ENCODE measurements at places on chromosomes 11 and 22. TPM values are rescaled to one million over a fixed set of nuclear protein-coding genes. Genes with fewer than 3 reads are reported as not detected.
A peak's percentile ranks its signal among the peaks of the same experiment; 100 is the strongest.

GRCh38 chr11:120774591-120775386 lies 249.1 kb upstream of the TBCEL start:
- no peak for DNase-seq

- peak; percentile 47 for DNase-seq
These were observed 669 bp downstream of the CDC42EP2 start for GRCh38 chr11:65315204-65315865.

DNA sequence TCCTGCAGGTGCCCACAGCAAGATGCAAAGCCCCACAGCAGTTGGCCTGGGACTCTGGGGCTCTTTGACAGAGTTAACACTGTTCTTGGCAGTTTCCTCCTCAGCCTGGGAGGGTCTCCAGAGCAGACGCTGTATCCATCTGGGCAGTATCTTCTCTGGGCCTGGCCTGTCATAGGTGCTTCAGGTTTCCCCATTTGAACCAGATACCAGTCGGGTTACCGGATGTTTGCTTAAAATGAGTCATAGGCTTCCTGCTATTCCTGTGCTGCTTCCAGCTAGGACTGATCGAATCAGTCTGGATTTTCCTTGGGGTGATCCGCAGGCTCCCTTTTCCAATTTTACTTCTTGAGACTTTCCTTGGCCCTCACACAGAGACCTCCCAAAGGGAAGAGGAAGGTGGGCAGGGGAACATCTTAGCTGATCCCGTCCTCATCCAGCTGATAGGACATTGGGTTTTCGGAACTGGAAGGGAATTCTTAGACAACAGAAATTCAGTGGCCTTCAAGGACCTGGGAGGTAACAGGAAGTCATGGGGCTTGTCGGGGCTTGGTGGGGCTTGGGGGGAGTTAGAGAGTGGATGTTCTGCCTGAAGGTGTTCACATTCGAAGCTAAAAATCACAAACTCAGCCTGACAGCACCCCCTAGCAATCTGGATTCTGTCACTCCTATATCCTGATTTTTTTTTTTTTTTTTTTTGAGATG lies 2.4 kb upstream of the RANGAP1 start:
- no peak for DNase-seq

DNA sequence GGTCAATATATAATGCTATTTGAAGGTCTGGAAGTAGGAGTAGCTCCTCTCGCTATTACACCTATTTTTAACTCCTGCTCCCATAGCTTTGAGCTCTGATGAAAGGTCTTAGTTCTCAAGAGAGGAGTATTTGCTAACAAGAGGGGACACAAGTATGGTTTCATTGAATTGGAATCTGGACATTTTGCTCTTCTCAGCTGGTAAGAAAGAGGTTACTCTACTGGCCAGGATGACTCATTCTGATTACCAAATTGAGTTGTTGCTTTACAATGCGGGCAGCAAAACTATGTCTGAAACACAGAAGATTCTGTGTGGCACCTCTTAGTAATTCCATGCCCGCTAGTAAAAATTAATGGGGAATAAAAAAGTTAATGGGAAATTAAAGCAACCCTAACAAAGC lies 63.6 kb upstream of the EP300 start:
- DNase-seq = no peak

- no peak for DNase-seq
These were observed 22.4 kb upstream of the ARFGAP3 start for GRCh38 chr22:42879371-42880021.

DNA sequence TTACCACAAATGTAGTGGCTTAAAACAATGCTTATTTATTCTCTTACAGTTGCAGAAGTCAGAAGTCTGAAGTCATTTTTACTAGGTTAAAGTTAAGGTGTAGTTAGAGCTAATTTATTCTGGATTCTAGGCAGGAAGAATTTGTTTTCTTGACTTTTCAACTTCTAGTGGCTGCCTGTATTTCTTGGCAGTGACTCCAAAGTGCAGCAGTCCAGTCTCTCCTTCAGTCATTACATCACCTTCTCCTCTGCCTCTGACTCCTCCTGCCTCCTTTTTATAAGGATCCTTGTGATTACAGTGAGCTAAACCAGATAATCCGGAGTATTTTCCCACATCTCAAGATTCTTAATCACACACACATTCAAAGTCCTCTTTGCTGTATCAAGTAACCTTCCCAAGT lies 581.4 kb downstream of the KCNA4 start:
- no peak for DNase-seq

GRCh38 chr22:23192133-23192532 lies 11.8 kb downstream of the BCR start:
- no peak for DNase-seq

DNA sequence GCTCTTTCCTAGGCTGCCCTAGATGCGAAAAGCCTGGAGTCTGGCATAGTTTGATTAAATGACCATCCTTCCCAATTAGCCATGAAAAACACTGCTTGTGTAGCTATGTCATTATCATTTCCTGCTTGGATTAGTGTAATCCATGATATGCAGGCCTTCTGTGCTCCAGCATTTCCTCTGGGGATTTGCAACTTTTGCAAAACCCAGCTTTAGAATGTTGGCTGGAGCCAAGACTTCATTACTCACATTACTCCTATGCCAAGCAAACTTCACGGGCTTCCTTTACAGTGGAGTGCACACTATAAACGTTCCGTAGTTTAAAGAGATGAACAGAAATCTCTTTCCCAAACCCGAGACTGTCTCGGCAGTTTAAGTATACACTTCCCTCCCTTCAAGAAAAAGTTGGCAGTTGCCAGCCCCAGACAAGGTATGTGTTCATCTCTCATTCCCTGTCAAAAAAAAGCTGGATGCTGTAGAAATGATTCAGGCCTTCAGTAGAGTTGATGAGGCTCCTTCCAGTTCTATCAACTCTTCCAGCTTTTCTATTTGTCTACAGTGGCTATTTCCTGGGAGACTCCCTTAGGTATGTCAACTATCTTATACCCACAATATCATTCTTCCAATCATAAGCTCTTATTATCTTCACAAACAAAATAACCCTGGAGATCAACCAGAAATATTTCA lies 180.0 kb downstream of the MAML2 start:
- DNase-seq = no peak

- DNase-seq = no peak
These were observed 7.7 kb downstream of the LHFPL7 start for GRCh38 chr22:24938741-24939341.

DNA sequence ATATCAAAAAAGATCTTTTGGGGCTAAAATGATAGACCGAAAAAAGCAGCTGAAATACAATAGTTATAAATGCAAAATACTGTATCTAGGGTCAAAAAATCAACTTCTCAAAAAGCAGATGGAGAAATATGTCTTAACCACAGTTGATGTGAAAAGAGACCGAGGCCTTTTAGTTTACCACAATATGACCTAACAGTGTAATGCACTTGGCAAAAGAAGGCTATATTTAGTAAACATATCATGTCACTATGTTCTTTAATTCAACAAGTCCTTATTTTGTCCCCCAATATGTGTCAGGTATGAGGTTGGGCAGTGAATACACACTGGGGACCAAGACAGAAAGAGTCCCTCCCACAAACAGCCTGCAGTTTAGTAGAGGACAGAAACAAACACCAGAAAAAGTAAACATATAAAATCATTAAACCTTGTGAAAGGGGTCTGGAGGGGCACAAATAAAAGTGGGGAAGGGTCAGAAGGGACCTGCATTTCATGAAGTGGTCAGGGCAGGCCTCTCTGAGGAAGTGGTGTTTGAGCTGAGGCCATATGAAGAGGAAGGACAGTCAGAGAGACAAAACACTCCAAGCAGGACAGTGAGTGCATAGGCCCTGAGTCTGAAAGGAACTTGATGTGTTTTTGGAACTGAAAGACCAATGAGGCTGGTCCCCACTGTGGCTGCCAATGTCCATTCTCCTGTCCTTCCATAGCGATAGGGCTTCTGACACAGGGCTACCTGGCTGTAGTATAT lies 53.4 kb downstream of the LIF start:
- no peak for DNase-seq

DNA sequence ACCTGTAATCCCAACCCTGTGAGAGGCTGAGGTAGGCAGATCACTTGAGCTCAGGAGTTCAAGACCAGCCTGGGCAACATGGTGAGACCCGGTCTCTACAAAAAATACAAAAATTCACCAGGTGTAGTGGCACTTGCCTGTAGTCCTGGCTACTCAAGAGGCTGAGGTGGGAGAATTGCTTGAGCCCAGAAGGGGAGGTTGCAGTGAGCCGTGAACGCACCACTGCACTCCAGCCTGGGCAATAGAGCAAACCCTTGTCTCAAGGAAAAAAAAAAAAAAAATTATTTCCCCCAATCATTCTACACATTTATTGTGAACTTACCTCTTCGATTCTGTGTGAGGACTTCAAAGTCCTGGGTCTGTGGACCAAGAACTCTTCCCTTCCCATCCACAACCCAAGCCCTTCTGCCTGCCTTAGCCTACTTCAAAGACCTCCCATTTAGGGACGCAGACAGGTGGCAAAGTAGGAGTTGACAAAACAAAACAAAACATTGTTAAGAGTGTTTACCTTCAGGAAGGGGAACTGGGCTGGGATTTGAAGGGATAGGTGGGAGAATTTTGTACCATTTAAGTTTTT lies 3.8 kb upstream of the WEE1 start:
- DNase-seq = no peak

DNA sequence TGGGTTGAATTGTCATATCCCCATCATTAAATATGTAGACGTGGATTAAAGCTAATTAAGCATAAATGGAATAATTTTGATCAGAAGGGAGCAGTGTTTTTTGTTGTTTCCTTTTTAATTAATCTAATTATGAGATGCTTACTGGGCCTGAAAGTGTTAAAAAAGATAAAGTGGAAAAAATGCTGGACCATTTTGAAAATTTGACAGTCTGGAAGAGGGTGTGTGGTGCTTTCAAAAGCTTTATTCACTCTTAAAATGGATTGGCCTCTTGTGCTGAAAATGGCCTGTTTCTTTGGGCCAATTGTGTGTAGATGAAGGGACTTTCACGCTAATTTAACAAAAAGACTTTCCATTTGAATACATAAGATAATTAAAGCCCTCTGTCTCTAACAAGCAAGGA lies 1.8 kb downstream of the TNRC6B start:
- DNase-seq = no peak

- DNase-seq = no peak
These were observed 419.2 kb downstream of the BUD13 start for GRCh38 chr11:116353589-116353988.

GRCh38 chr11:44623341-44623730 lies 57.9 kb downstream of the CD82 start:
- no peak for DNase-seq

GRCh38 chr11:62540804-62541701 lies 5.6 kb downstream of the AHNAK start:
- DNase-seq = no peak

DNA sequence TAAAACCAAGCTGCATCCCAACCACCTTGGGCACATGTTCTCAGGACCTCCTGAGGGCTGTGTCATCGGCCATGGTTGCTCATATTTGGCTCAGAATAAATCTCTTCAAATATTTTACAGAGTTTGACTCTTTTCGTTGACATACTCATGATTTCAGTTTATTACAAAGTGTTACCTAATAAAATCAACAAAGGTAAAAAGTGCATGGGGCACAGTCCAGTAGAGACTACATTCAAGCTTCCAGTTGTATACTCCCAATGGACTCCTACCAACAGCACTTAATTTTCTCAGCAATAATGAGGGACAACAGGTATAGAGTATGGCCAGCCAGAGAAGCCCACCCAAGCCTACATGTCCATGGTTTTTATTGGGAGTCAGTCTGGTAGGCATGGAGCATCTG lies 347.9 kb upstream of the FAT3 start:
- DNase-seq = no peak

DNA sequence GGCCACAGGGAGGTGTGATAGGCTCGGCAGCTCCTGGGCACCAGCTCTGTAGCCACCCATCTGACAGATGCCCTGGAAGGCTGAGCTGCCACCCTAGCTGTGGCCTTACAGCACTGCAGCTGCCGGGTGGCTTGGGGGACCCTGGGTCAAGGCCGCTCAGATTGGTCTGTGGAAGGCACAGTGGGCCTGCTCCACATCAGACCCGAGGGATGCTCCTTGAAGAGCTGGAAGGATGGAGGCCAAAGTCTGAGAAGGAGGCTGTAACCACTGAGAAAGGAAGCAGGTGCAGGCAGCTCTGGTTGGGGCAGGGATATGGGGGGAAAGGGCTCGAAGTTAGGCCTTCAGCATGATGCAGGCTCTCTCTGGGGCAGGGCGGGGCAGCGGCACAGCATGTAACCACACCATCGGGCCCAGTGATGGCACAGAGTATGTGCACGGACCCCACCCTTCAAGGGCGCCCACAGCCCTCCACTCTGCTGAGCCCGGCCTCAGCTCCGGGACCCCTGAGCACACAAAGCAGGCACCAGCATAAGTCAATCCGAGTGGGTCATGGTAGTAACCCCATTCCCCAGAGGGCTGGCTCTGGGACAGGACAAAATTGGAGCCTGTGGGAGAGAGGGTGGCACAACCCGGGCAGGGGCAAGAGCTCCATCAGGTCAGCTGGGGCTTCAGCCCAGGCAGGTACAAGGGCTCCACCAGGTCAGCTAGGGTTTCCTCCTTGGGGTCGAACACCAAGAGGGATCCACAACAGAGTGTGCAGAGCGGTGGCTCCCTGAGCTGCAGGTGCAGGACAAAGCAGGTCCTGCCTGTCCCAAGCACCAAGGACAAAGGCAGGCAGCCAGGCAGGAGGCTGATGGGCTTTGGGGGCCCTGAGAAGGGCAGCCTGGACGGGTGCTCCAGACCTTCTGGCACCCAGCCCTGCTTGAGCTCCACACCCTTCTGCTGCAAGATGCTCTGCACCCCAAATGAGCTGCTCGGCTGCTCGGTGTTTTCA lies 1511.1 kb downstream of the BRD1 start:
- no peak for DNase-seq

GRCh38 chr22:36761553-36762240 lies 14.2 kb downstream of the IFT27 start:
- DNase-seq = no peak

DNA sequence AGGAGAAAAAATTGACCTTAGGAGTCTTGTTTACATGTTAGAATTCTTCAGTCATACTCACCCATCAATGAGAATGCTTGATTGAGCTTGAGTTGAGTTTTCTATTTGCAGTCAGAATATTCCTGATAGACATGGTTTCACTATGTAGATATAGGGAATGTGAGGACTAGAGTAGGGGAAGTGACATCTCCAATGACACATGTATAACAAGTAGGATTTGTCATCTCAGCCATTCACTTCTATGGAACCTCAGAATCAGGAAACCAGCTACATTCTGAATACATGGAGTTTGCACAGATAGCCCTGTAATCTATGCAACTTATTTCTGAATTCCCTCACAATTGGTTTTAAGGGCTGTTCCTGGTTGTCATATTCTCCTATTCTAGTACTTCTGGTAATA lies 20.1 kb upstream of the OR9Q1 start:
- no peak for DNase-seq

DNA sequence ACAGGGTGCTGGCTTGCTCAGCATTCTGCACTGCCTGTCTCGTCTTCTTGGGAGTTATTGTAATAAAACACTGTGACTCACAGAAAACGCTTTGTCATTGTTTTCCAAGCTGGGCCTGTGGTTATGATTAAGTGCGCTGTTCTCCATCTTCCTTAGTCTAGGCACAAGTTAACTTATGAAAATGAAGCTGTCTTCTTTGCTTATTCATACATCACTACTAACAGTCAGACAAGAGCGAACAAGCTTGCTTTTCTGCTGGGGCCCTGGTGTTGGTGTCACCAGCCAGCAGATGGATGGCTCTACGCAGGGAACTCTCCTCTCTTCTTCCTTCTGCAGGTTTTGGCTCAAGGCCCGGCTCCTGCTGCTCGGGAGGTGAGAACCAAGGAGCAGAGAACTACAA lies 380.1 kb upstream of the SYN3 start:
- DNase-seq = peak; percentile 49

The KAT5 gene
- total RNA-seq = 43.8 TPM

The TENM4 gene
- total RNA-seq = 112 TPM

The MMP12 gene
- total RNA-seq = not detected

The TTC36 gene
- total RNA-seq = 2.7 TPM

All from occipital lobe (tissue), 3 donors.